ENCODE measurements at places on chromosomes 12 and 14.

DNA sequence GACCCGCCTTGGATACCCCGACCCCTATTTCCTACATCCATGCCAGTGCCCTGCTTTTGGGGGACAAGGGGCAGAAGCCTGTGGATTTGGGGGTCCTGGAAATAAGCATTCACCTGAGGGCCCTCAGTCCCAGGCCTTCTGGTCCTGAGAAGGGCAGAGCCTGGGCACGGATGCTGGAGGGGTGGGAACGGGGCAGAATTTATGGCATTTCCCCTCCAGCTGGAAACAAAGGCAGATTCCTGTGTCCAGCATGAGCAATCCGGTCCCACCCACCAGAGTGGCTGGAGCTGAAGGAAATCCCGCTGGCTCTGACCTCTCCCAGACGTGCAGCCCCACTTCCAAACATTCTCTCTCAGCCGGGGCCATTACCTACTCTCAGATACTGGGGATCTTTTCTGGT lies 9.3 kb downstream of the ANKRD33 start:
- no peak for DNase-seq

GRCh38 chr14:76919431-76920330 lies 93.5 kb downstream of the LRRC74A start:
- no peak for DNase-seq

DNA sequence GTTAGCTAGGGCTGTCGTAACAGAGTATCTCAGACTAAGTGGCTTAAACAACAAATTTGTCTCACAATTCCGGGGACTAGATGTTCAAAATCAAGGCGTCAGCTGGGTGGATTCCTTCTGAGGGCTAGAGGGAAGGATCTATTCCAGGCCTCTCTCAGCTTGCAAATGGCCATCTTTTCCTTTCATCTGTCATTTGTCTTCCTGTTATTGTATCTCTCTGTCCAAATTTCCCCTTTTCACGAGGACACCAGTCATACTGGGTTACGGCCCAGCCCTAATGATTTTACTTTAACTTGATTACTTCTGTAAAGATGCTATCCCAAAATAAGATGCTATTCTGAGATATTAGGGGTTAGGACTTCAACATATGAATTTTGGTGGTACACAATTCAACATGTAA lies 119.0 kb upstream of the CPSF6 start:
- no peak for DNase-seq

DNA sequence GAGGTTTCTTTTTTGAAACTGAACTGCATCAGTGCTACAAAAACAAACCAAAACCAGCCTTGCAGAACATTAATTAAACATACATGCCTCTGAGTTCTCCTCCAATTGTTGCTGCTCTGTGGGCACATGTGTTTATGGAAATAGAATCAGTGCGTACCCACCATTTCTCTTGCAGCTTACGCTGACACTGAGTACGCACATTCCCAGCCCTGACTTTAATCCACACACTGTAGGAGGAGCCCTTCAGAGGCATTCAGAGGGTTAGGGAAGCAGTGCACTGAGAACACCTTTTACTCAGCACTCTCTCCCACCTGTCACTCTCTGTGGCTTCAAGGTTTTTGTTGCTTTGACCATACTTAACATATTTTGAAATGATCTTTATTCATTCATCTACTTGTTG lies 250.5 kb upstream of the PWP1 start:
- no peak for DNase-seq

- DNase-seq, result no peak
These were observed 8.3 kb downstream of the XPOT start for GRCh38 chr12:64412459-64412858.

DNA sequence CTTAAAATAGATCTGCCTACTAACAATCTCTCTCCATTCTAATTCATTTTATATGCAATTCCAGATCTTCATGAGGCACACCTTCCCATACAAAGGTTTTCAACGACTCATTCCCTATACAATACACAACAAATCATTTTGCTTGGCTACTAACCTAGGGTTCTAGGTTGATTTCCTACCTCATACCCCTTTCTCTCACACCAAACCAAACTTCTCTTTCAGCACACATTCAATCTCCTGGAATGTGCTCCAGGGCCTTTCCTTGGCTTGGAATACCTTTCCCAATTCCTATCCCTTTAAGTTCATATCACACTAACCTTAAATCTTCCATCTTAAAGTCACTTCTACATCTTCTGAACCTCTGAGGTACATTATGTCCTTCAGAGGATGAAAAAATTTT lies 38.7 kb upstream of the MTERF2 start:
- no peak for DNase-seq

DNA sequence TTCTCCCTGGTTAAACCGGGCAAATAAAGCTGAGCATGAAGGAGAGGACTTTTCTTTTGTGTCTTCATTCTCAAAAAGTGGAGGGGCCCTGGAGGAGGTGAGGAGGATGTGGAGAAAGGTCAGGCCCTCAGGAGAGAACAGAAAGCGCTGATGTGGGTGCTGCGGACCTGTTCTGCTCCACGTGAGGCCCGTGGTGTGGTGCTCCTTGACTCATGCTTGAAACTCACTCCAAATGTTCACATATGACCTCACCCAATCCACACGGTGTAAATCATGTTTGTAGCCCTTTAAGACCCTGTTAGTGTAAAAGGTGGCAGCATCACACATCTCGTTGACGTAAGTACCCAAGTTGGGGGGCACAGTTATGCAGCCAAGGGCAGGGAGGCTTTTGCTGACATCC lies 126.2 kb downstream of the FOXN3 start:
- no peak for DNase-seq

- no peak for DNase-seq
These were observed 87.9 kb downstream of the USP15 start for GRCh38 chr12:62347922-62348650.

- DNase-seq, result no peak
These were observed at the start of gene MANSC1 for GRCh38 chr12:12349711-12350665. Gene MANSC1 (minus strand): TSS chr12:12350242. CDS start chr12:12343314, 6,928 bp downstream.

- no peak for DNase-seq
These were observed 122.4 kb upstream of the PTPRQ start for GRCh38 chr12:80321653-80322052.

DNA sequence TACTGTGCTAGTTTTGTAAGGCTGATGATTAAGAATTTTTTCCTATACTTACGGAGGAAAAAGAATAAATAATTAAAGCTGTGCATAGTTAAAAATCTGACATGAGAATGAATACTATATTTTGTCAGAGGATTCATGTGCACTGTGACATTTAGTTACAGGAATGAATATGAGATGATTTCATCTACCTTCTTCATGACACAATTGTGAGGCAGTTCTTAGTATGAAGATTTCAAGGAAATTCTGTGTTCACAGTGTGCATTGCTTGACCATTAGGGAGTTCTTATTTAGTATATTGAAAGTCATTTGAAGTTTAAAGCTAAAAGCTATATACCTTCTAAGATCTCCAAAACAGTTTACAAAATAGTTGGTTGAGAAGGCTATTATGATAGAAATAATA lies 70.1 kb downstream of the ATF7IP start:
- no peak for DNase-seq

DNA sequence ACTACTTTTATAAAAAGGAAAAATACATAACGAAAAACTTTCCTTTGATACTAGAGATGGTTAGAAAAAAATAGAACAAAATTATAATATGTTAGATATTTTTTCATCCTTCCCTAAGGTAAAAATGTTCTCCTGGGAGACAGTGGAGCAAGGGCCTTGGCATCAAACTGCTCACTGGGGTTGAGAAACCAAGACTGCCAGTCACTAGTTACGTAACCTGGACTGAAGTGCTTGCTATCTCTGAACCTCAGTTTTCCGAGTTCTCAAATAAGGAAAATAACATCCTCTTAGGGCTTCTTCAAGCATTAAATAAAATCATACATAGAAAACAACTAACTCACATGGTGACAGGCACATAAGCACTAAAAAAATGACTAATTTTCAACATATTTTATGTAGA lies 48.2 kb upstream of the FRMD6 start:
- DNase-seq, result no peak

GRCh38 chr14:75432411-75432810 lies 4.6 kb downstream of the JDP2 start:
- DNase-seq, result no peak

GRCh38 chr14:45426685-45427282 lies 173.8 kb upstream of the MIS18BP1 start:
- peak; percentile 4 for DNase-seq

DNA sequence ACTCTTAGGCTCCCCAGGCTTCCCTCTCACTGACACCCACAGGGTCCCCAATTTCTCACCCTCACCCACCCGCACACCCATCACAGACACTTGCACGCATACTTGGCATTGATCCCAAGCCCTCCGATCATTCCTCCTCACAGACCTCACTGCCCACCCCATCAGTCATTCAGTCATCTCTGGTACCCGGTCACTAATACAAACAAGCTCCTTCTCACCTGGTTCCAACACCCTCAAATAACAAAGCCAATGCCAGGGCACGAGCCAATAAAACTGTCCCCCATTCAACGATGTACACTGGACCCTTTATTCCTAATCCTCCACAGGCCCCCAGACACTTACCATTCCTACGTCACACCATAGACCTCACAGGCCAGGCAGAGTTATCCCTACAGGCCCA lies 2.3 kb downstream of the ZNF605 start:
- DNase-seq, result no peak

DNA sequence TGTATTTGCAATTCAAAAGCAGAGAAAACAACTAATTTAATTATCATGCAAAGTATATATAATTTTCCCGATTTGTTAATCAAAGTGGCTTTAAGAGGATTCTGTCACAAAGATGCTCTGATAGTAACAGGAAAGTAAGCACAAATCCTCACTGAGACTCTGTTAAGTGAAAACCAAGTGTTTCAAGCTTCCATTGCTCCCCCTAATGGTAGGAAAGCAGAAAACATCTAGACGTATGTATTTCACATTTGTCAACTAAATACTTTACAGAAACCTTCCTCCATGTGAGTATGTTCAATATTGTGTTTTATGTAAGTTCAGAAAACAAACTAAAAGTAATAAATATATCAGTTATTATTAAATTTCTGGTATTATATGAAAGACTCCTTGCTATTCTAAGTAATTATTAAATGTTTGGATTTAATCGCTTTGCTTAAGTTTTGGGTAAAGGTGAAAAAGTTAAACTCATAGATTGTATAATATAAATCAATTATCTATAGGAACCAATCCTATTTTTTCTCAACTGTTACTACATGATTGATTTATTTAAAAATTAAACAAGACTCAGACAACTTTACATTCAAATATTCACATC lies 1.5 kb upstream of the NTS start:
- DNase-seq, result no peak

- no peak for DNase-seq
These were observed 33.7 kb downstream of the MAPK1IP1L start for GRCh38 chr14:55085060-55085660.

DNA sequence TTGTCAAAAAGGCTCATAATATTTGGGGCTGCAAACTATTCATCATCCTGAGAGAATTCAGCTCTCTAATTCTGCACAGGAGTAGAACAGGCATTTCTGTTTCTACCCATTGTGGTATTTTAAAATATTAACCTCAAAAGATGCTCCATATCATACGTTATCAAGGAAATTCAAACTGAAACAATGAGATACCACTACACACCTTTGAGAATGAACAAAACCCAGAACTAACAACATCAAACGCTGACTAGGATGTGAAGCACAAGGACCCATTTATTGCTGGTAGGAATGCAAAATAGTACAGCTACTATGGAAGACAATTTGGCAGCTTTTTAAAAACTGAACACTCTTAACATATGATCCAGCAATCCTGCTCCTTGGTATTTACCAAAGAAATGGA lies 171.8 kb downstream of the DUSP6 start:
- no peak for DNase-seq

- no peak for DNase-seq
These were observed 123.0 kb downstream of the RPS29 start for GRCh38 chr14:49463146-49463545.

- no peak for DNase-seq
These were observed 189.7 kb downstream of the BCAT1 start for GRCh38 chr12:24759155-24759554.

DNA sequence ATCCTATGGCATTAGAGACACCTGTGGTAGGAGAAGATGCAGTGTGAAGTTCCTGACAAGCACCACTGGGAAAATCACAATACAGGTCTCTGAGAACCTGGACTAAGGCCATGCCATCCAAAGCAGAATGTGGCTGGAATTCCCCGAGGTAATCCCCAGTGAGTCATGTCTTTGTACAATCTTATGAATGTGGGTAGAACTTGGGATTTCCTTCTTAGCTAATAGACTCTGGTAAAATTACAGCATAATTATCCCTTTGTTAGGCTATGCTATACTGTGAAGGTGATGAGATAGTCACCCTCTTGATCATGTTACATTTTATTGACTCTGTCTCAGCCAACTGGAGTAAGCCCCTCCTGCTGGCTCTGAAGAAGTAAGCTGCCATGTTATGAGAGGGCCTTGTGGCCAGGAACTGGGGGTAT lies 224.3 kb upstream of the DCN start:
- peak; percentile 54 for DNase-seq

Data from GM12878 (cell line).